ENCODE measurements at places on chromosomes 3 and 15.

- no peaks in the 10 kb centered on the region for H3K4me1 ChIP-seq
- no peak overlapping the region for H3K27ac ChIP-seq
- DNase-seq, result no peak
- no peak overlapping the region for H3K4me3 ChIP-seq
- H3K36me3 ChIP-seq, result no peaks in the 10 kb centered on the region
- H3K27me3 ChIP-seq, result no peaks in the 10 kb centered on the region
Measured at GRCh38 chr3:195032106-195032759, 238.7 kb downstream of the XXYLT1 start.

DNA sequence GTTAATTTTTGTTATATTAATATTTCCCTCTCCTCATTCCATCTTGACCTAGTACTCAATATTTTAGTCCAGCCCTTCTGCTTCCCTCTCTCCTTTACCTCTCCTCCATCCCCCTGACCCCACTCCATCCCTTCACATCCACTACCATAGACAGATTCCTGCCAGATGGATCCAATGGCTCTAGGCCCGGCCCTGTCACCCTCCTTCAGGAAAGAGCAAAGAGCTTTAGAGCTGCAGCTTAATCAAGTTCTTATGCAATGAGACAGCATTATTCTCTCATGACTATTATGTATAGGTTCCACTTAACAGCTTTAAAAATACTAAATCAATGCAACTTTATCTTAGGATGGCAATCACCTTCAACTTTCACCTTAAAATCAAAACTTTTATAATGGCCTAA is 200.7 kb upstream of the TTC14 start:
- no peaks in the 10 kb centered on the region for H3K4me1 ChIP-seq
- H3K36me3 ChIP-seq, result no peaks in the 10 kb centered on the region
- DNase-seq, result no peak
- H3K27me3 ChIP-seq, result no peaks in the 10 kb centered on the region
- H3K4me3 ChIP-seq, result no peak overlapping the region

GRCh38 chr15:80581976-80582375 is 113.1 kb upstream of the ABHD17C start:
- H3K4me3 ChIP-seq, result no peak overlapping the region
- H3K27ac ChIP-seq, result no peak overlapping the region
- DNase-seq, result no peak
- H3K27me3 ChIP-seq, result no peaks in the 10 kb centered on the region
- H3K36me3 ChIP-seq, result no peaks in the 10 kb centered on the region
- H3K4me1 ChIP-seq, result peaks cover 2% of the 10 kb centered on the region

GRCh38 chr3:38554127-38554827 is 58.1 kb downstream of the EXOG start:
- no peaks in the 10 kb centered on the region for H3K27me3 ChIP-seq
- no peaks in the 10 kb centered on the region for H3K4me1 ChIP-seq
- no peak for DNase-seq
- H3K4me3 ChIP-seq, result no peak overlapping the region
- no peaks in the 10 kb centered on the region for H3K36me3 ChIP-seq
- no peak overlapping the region for H3K27ac ChIP-seq

GRCh38 chr3:32619395-32619794 is 48.7 kb upstream of the DYNC1LI1 start:
- H3K27ac ChIP-seq, result no peak overlapping the region
- no peak overlapping the region for H3K4me3 ChIP-seq
- no peaks in the 10 kb centered on the region for H3K27me3 ChIP-seq
- no peak for DNase-seq

DNA sequence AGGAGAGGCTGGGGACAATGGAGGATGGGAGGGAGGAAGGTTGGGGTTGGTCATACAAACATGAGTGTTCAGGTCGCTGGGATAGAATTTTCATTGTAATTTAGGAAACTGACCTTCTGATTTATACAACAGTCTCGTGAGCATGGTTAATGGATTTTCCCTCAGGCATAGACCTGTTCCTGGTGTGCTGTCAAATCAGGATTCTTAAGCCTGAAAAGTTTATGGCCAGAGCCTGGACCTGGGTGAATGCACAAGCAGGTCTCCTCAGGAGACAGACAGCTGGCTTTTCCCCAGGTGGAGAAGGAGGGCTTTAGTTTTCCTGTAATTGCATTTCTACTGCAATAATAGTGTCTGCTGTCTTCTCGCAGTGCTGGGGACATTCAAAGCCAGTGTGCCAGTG is 338.0 kb downstream of the SHQ1 start:
- H3K27ac ChIP-seq, result no peak overlapping the region
- DNase-seq, result no peak
- H3K4me1 ChIP-seq, result no peaks in the 10 kb centered on the region
- no peak overlapping the region for H3K4me3 ChIP-seq
- no peaks in the 10 kb centered on the region for H3K27me3 ChIP-seq

- no peak for DNase-seq
- no peak overlapping the region for H3K27ac ChIP-seq
- H3K27me3 ChIP-seq, result no peaks in the 10 kb centered on the region
- H3K4me1 ChIP-seq, result no peaks in the 10 kb centered on the region
- H3K4me3 ChIP-seq, result no peak overlapping the region
Measured at GRCh38 chr15:79025201-79025600, 65.4 kb downstream of the RASGRF1 start.

GRCh38 chr3:32553459-32553858 is 17.2 kb downstream of the DYNC1LI1 start:
- no peak overlapping the region for H3K27ac ChIP-seq
- H3K27me3 ChIP-seq, result no peaks in the 10 kb centered on the region
- H3K4me1 ChIP-seq, result no peaks in the 10 kb centered on the region
- no peak overlapping the region for H3K4me3 ChIP-seq
- no peak for DNase-seq

DNA sequence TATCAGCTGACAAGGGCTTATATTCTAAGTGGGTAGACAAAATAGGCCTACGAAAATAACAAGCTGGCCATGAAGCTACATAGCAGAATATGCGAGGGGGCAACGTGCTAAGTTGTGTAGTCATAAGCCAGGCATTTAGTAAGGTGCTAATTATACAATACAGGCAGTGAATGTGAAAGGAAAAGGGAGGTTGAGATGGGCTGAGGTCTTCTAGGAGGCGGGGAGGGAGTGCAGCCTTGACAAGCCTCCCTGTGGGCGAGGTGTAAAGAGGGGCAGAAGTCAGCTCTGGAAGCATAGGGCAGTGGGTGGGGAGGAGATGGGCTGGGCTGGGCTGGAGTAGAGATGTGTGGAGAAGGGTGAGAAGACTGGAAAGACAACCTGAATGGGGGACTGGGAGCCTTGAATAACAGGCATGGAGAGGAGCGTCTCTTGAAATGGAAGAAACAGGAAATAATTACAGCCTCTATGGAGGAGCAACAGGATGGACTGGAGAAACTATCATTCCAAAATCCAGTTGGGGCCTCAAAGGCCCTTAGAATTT is 1.2 kb downstream of the TIGIT start:
- no peak overlapping the region for H3K27ac ChIP-seq
- H3K4me1 ChIP-seq, result 0 out of 2 replicates have a peak, but pooled peaks cover 4% of the 10 kb centered on the region
- no peaks in the 10 kb centered on the region for H3K36me3 ChIP-seq
- H3K4me3 ChIP-seq, result no peak overlapping the region
- no peaks in the 10 kb centered on the region for H3K27me3 ChIP-seq
- DNase-seq, result no peak

GRCh38 chr3:4818986-4819693 is 160.1 kb upstream of the BHLHE40 start:
- H3K4me3 ChIP-seq, result no peak overlapping the region
- no peaks in the 10 kb centered on the region for H3K4me1 ChIP-seq
- H3K27ac ChIP-seq, result no peak overlapping the region

GRCh38 chr3:21954709-21955108 is 203.7 kb upstream of the ZNF385D start:
- H3K36me3 ChIP-seq, result no peaks in the 10 kb centered on the region
- H3K4me3 ChIP-seq, result no peak overlapping the region
- no peaks in the 10 kb centered on the region for H3K27me3 ChIP-seq
- H3K4me1 ChIP-seq, result no peaks in the 10 kb centered on the region

DNA sequence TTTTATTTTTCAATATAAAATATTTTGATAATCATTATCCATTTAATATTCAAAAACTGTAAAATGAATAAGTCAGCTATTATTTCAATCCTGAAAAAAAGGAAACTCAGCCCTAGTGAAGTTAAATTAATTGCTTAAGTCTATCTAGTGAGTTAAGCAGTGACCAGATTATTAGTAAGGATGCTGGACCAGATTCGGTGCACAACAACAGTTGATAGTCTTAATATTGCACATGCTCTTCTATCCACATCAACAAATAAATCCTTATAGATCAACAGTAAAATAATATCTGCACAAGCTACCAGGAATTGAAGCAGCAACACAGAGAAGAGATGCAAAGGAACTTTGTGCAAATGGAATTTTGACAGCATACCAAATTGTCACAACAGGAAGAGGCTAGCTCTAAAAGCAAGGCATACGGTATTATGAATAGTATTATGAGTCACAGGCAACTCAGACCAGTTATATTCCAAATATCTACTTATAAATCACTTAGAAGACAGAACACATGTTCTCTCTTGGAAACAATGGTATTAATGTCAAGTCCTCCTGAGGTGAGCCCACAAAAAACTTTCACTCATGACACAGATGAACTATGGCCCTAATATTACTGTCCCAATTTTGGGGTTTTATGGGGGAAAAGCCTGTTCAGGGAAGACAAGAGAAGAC is 24.9 kb downstream of the VPS13C start:
- H3K4me3 ChIP-seq, result no peak overlapping the region
- no peaks in the 10 kb centered on the region for H3K27me3 ChIP-seq
- no peaks in the 10 kb centered on the region for H3K4me1 ChIP-seq
- no peaks in the 10 kb centered on the region for H3K36me3 ChIP-seq

DNA sequence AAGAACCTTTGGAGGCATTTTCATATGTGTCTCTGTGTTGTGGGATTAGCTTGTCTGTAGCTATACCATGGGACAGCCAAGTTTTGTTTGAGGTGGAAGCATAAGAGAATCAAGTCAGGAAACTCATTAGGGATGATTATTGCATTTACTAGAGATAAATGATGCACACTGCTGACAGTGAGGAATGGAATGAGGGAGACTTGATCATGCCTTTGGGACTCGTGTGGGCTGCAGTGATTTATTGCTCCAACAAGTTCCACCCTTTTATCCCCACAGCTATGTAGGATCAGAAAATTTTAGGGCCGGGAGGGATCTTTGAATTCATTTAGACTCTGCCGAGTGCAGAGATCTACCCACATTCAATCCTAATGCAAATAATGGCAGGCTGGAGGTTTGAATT is 16.3 kb downstream of the ZNF385D start:
- no peaks in the 10 kb centered on the region for H3K4me1 ChIP-seq
- H3K36me3 ChIP-seq, result no peaks in the 10 kb centered on the region
- no peaks in the 10 kb centered on the region for H3K27me3 ChIP-seq
- no peak for DNase-seq

DNA sequence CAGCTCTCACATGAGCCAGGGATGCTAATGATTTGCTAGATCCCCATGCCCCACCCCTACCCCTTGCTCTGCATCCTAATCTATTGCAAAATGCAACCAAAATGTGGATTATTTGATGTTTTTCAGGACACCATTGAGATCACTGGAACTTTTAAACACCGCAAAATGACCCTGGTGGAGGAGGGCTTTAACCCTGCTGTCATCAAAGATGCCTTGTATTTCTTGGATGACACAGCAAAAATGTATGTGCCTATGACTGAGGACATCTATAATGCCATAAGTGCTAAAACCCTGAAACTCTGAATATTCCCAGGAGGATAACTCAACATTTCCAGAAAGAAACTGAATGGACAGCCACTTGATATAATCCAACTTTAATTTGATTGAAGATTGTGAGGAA is 29.7 kb downstream of the HDC start:
- no peaks in the 10 kb centered on the region for H3K36me3 ChIP-seq
- no peaks in the 10 kb centered on the region for H3K4me1 ChIP-seq
- H3K4me3 ChIP-seq, result no peak overlapping the region

GRCh38 chr3:33315826-33316225 is 38.6 kb downstream of the FBXL2 start:
- no peaks in the 10 kb centered on the region for H3K36me3 ChIP-seq
- H3K4me1 ChIP-seq, result no peaks in the 10 kb centered on the region
- H3K27me3 ChIP-seq, result no peaks in the 10 kb centered on the region
- H3K27ac ChIP-seq, result no peak overlapping the region
- no peak for DNase-seq

- no peak for DNase-seq
- H3K36me3 ChIP-seq, result peaks cover 39% of the 10 kb centered on the region
- no peak overlapping the region for H3K4me3 ChIP-seq
- no peak overlapping the region for H3K27ac ChIP-seq
Measured at GRCh38 chr15:90981681-90982080, 12.7 kb downstream of the PRC1 start.

DNA sequence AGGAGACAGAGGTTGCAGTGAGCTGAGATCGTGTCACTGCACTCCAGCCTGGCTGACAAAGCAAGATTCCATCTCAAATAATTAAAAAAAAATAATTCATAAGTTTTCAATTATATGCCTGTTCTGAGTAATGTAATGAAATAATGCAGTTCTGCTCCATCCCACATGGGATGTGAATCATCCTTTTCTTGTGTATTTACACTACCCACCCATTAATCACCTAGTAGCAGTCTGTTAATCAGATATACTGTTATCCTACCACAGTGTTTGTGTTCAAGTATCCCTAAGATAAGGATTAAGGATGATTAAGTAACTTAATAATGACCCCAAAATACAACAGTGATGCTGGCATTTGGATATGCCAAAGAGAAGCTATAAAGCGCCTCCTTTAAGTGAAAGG is 38.8 kb downstream of the PIGB start:
- H3K27me3 ChIP-seq, result no peaks in the 10 kb centered on the region
- no peaks in the 10 kb centered on the region for H3K36me3 ChIP-seq
- H3K27ac ChIP-seq, result no peak overlapping the region
- no peak for DNase-seq
- H3K4me3 ChIP-seq, result no peak overlapping the region
- H3K4me1 ChIP-seq, result no peaks in the 10 kb centered on the region

DNA sequence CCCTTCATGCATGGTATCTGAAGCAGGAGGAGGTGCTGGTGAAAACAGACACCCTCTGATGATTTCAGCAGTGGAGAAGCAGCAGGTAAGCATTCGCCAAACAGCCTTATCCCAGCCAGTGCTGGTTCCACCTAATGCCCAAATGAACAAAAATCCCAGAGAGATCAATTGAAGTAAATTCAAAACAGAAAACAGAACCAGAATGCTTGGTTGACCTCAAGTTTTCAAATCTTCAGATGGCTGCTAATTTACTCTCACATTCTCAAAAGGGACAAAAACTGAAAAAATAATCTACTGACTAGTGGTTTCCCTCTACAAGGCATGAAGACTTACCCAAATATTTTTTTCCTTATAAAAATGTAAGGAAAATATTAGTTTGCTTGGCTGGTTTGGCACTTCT is 87.0 kb upstream of the MYO5C start:
- DNase-seq, result no peak
- H3K4me1 ChIP-seq, result no peaks in the 10 kb centered on the region
- no peaks in the 10 kb centered on the region for H3K27me3 ChIP-seq
- H3K4me3 ChIP-seq, result no peak overlapping the region

DNA sequence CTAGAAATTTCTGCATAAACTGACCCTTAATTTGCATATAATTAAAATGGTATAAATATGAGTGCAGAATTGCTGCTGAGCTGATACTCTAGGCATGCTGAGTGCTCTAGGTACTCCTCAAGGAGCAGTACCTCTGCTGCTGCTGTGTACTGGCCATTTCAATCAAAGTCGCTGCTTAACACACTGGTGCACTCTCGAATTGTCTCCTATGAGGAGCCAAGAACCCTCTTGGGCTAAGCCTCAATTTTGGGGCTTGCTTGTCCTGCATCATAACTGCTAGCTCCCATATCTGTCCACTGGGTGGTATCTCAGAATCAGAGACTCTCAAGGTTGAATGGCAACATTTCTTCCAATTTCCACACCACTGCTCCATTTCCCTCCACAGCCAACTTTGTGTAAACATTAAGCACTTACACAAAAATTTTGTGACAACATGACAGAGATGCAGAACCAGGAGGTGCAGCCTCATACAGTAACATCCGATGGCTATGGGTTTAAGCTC is 82.5 kb downstream of the XXYLT1 start:
- peaks cover 2% of the 10 kb centered on the region for H3K4me1 ChIP-seq
- H3K27me3 ChIP-seq, result no peaks in the 10 kb centered on the region
- no peak for DNase-seq
- no peak overlapping the region for H3K27ac ChIP-seq
- no peaks in the 10 kb centered on the region for H3K36me3 ChIP-seq
- no peak overlapping the region for H3K4me3 ChIP-seq
